ENCODE measurements at places on chromosomes 7 and 10.

GRCh38 chr10:110498087-110498981 is 627 bp downstream of the DUSP5 start:
- no peak for DNase-seq

DNA sequence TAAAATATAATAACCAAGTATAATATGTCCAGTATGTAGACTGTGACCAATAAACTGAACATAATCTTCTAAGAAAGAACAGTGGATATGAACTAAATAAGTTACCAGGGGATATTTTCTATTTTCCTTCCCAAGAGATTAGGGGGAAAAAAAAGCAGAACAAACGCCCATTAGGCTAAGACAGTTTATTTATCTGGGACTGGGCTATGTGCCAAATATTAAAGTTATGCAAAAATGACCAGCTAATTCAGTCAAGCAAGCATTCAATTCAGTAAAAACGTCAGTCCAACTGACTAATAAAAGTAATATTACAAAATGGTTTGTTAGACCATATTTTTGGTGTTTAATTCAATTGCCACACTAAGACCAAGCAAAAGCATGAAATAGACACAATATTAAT is 122.2 kb downstream of the TSPAN12 start:
- peak; percentile 2 for DNase-seq

DNA sequence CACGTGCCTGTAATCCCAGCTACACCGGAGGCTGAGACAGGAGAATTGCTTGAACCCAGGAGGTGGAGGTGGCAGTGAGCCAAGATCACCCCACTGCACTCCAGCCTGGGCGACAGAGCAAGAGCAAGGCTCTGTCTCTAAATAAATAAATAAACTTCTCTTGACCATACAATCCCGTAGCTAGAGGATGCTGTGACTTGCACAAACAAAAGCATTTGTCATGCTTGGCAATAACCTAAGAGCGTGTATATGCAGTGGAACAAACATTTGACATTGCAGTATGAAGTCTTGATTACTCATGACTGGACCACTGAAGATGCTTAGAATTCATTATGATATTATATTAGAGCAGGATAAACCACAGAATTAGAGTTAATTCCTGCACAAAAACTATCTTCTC is 1.4 kb upstream of the C7orf57 start:
- DNase-seq = no peak

- no peak for DNase-seq
Observed at GRCh38 chr7:24922099-24922773, 57.7 kb downstream of the OSBPL3 start.

- DNase-seq = no peak
Observed at GRCh38 chr10:71777213-71777985, 4.1 kb upstream of the VSIR start.

DNA sequence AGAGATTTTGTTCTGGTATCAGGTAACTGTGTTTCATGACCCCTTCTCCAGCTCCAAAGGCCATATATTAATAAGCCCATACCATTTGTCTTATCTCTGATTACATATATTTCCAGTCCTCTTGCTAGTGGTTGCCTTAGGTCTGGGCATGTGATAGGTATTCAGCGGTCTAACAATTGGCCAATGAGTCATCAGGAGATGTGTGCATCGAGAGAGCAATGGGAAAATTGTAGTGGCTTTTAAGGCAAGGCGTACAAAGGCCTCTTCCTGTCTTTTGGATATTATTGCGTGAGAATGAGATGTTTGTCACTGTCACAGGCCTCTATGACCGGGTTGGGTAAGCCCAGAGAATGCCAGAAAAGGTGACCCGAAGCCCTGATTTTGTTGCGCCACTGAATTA is 38.6 kb upstream of the SFRP5 start:
- no peak for DNase-seq

DNA sequence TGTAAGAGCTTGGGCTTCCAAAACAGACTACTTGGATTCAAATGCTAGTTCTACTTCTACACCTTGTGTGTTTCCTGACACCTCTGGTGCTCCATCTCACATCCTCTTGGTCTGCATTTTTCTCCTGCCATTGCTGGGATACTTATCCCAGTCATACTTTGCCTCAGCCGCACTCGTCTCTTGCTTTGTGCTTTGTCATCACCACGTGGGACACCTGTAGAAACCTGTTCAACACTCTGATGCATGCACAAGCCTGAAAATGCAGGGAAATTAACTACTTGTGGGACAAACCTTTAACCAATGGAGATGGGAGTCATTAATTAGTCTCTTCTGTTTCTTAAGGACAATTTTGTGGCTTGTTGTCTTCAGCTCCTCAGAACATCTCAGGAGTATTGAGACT is 94.2 kb upstream of the PHYHIPL start:
- DNase-seq = no peak

DNA sequence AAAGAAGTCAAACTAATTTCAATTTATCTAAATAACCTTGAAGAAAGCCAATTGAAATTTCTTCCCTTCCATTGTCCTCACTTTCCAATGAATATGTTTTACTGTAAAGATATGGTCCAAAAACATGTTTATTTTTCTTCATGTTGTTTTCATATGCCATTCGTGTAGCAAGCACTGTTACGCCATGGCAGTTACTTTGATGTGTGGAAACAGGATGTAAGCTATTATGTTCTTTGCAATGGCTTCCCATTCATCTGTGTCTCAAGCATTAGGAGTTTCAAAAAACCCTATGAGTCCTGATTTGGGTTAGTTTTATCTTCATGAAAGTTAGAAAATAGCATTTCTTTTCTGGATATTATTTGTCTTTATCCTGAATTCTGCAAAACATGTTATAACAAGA is 31.0 kb downstream of the GPR141 start:
- no peak for DNase-seq

DNA sequence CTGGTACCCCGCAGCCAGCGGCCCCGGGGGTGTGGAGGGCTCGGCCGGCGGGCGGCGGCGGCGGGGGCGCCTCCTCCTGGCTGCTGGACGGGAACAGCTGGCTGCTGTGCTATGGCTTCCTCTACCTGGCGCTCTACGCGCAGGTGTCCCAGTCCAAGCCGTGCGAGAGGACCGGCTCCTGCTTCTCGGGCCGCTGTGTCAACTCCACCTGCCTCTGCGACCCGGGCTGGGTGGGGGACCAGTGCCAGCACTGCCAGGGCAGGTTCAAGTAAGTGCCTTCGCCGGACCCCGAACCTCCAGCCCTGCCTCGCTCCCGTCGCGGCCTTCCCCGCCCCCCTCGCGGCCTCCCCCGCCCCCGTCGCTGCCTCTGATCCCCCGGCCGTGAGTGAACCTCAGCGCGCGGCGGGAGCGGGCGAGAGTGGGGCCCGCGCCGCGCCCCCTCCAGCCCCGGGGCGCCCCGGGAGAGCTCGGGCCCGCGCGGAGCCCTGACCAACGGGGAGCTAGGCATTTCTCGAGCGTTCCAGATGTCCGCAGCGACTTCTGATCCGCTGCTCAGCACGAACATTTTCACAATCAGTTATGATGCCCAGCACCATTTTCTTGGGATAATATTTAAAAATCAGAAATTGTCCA is 727 bp downstream of the ATRNL1 start:
- DNase-seq = no peak

DNA sequence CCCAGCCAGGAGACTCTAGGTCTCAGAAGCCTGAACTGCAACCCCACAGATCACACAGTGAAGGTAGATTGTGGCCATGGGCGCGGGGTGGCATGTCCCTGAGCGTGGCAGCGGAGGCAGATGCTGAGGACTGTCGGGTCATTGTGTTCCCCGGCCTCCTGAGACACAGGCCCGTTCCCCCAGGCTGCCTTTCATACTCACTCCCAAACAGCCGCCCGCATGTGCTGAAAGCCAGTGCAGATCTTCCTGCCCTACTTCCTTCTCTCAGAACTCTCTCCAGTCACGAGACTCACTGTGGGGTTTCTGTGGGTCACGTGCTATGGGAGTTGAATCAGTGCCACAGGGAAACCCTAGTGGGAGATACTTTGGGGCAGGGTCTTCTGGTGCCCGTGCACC is 48.0 kb downstream of the ZNF467 start:
- DNase-seq = no peak

DNA sequence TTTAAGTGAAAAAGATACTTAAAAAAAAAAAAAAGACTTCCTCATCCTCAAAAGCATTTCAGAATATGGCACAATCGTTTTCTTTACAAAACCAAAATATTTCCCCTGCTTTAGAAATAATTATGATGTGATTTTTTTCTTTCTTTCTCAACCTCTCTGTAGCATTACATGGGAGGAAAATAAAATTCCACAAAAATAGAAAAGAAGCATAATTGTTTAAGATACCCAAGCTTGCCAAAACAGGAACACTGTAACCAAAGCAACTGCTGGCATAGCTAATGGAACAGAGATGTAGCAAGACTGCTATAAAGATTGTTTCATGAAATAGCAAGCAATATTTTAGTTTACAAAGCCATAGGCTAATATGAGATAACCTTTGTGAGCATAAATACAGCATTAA is 75.6 kb upstream of the GPR22 start:
- DNase-seq = no peak

GRCh38 chr10:130863044-130863443 is 448.5 kb downstream of the TCERG1L start:
- no peak for DNase-seq

DNA sequence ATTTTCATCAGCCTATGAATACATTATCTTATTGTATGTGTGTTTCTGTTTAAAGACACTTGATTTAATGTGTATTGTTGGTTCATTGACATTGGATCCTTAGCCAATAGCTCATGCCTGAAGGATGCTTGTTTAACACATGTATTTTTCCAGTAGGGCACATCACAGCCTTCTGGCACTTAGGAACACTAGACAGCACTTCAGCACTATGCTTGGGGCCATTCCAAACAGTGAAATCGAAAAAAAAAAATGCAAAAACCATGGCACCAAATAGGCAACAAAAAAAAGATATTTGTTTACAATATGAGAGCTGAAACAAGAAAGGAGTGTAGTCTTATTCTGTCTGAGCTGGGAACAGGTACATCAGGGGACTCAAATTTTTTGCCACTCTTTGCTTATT is 262.8 kb downstream of the SLC25A13 start:
- no peak for DNase-seq

- DNase-seq = no peak
Observed at GRCh38 chr7:110170841-110171240, 920.1 kb upstream of the LRRN3 start.

DNA sequence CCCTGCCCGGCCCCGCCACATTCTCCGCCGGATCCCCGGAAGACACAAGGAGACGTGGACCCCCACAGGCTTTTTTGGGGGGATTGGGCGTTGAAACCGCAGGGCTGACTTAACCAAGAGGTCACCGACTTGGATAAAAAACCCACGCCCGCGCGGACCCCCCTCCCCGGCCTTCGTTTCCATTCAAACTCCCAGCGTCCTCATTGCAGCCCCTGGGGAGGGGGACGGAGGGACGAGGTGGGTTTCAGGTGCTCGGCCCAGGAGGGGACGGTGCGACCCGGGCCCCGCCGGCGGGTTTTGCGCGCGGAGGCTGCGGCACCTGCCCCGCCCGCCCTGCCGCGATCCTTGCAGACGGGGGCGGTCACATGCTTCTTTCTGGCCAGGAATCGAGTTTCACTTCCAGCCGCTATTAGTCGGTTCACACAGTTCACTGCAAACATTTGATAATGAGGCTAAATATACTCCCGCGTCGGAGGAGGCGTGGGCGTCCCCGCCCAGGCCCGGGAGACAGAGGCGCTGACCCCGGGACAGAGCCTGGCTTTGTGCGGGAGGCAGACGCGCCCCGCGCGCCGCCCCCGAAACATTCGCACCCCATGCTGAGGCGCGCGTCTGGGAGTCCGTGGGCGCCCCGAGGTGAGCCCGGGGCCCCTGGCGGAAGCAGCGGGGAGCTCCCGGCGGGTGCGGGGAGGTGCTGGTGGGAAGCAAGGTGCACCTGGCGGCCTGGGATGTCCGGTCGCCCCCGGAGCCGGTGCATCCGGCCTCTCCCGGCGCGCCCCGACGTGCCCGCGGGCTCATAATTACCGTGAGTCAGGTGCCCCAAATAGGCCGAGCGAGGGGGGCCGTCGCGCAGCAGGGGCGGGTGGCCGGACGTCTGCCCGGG is 2.7 kb upstream of the PDGFA start:
- no peak for DNase-seq

DNA sequence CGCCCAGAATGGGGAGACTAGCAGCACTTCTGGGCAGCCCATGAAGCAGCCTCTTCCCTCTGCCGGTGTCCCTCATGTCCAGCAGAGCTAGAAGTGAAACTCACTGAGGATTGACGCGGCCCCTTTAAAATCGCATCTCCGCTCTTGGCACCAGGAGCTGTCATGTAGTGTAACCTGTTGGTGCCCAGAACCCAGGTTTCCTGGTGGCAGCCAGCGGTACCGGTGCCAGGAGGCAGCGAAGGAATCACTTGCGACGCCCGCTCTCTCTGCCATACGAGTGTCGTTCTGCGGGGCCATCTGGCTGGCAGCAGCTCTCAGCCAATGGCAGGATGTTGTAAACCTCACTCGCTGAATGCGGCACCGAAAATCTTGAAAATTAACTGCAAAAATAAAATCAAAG is 82.7 kb downstream of the CUX1 start:
- DNase-seq = no peak

- no peak for DNase-seq
Observed at GRCh38 chr7:32140210-32140939, 70.2 kb upstream of the PDE1C start.

- no peak for DNase-seq
Observed at GRCh38 chr7:100034871-100035510, 14.6 kb upstream of the ZSCAN21 start.

GRCh38 chr10:121672733-121673132 is 74.5 kb upstream of the FGFR2 start:
- DNase-seq = no peak
